ENCODE measurements at places on chromosomes 13 and 19.

GRCh38 chr13:106220211-106220610, 315.3 kb downstream of the EFNB2 start:
- no peak for DNase-seq

DNA sequence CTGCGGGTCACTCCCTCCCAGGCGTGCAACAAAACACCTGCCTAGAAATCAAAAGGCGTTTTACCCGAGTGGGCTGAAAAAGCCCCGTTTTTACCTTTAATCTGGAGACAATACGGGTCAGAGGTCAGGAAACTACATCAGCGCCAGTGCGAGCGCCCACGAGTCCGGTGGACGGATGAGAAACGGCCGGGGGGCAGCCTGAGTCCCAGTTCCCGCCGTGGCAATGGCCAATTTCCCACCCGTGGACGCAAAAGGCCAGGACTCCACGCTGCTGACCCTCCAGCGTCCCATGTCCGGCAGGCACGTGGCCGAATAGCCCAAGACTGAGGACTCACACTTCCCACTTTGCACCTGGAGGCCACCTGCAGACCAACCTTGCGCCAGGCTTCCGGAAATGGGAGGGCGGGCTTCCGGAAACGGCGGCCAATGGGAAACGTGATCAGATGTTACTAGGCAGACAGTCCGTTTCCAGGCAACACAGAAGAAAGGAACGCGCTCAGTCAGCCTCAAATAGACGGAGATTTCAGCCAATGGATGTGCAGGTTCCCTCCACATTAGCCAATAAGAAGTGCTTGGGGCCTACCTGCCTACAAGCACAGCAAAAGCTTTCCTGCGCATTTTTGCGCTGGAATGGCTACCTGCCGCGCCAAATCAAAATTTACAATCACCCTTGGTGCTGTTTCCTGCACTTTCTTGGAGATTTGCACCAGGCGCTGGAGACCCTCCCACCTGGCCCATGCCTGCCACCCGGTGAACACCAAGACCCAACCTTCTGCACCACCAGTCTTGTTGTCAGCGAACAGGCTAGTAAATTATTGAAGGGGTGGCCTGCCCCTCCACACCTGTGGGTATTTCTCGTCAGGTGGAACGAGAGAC, 47.4 kb downstream of the ZFP14 start:
- DNase-seq = peak; percentile 58

- DNase-seq = no peak
These were observed 48.8 kb upstream of the INTS6 start for GRCh38 chr13:51501592-51502152.

GRCh38 chr19:5536337-5536894, 31.3 kb downstream of the TINCR start:
- DNase-seq = no peak

DNA sequence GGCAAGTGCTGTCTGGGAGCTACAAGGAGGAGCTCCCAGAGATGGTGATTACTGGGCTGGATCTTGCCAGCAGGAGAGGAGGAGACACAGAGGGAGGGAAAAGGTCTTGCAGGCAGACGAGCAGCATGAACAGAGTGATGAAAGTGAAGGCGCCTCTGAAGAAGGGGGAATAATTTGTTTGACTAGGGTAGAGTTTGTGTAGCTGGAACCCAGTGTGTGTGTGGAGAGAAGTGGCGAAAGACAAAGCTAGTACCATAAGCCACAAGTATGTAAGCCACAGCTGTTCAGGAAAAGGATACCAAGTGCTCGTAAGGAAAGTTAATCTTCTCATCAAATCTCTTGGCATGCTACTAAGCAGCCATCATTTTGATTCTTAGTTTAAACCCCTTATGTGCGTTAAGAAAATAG, 5.4 kb downstream of the FLT1 start:
- no peak for DNase-seq

DNA sequence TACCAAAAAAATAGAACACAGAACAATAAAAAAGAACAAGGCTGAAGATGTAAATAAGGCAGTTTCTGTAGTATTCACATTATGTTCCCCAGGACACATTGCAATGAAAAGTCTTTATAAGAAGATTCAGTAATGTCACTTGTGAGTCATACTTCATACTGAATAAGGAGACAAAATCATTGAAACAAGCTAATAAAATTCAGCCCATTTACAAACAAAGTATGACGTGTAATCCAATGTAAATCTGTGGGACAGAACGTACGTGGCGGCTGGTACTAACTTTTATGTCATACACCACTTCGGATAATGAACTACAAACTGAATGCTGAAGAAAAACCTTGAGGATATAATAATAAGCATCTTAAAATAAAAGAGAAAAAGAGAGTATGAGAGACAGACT, 512.8 kb upstream of the MIR17HG start:
- DNase-seq = no peak

GRCh38 chr13:106533101-106533942, 2.1 kb downstream of the EFNB2 start:
- DNase-seq = no peak

DNA sequence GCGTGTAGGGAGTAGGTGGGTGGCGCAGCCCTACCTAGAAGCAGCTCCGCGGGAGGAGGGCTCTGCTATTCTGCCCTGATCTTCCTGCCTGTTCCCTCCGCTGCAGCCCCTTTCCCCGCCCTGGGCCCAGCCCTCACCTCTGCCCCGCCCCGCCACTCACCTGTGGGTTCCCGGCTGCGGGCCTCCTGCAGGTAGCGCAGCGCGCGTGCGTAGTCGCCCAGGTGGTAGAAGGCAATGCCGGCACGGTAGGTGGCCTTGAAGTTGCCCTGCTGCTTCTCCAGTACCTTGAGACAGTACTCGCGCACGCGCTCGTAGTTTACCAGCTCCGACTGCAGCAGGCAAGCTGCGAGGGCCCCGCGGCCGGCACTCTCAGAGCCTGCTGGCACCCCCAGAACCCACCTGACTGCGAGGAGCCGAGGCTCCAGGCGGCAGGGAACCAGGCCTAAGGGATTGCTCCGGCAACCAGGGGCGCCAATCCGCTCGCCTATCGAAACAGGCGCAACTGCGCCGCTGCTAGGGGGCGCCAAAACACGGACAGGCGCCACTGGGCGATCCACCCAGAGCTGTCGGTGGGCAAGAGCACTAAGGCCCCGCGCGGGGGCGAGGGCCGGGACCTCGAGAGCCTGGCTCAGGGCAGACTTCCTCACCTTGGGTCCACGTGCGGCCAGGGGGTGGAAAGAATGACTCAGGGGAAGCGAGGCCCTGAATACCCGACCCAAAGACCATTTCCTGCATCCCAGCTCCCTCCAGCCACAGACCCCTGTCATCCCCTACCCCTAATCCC, 965 bp downstream of the TTC9B start:
- peak; percentile 33 for DNase-seq

DNA sequence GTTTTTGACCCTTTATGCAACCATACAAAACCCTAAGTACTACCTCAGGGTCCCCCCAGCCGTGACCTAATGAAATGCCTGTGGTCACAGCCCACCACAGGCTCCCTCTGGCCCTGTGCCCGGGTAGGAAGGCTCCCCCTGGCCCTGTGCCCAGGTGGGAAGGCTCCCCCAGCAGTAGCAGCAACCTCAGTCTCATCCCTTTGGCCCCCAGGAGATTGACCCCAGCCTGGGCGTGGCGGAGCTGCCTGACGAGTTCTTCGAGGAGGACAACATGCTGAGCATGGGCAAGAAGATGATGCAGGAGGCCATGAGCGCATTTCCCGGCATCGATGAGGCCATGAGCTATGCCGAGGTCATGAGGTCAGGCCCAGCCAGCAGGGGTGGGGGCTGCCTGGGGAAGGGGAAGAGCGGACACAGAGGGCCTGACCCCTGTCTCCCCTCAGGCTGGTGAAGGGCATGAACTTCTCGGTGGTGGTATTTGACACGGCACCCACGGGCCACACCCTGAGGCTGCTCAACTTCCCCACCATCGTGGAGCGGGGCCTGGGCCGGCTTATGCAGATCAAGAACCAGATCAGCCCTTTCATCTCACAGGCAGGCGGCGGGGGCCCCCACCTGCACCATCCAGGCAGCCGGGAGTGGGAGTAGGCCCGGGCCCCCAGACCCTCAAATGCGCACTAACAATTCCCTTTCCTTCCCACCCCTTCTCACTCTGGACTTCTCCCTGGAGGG, 6.3 kb upstream of the BEST2 start:
- DNase-seq = no peak

DNA sequence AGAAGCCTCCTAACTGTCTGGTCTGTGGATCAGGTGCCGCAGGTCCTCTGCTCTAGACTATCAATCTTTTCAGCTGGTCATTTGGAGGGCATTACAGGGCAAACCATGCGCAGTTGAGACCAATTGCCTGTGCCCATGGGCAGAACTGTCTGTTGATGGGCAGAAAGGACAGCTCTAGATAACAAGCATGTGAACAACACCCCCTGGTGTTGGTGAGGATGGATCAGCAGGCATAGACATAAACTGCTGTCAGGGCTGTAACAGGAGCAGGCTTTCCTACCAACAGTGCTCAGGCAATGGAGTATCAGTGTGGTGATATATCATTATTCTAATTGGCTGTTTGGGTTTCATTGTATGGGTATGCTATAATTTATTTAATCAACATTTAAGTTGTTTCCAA, 104.7 kb upstream of the KL start:
- peak; percentile 63 for DNase-seq
